ENCODE measurements at places on chromosomes 4 and X.
A peak's percentile ranks its signal among the peaks of the same experiment; 100 is the strongest.

DNA sequence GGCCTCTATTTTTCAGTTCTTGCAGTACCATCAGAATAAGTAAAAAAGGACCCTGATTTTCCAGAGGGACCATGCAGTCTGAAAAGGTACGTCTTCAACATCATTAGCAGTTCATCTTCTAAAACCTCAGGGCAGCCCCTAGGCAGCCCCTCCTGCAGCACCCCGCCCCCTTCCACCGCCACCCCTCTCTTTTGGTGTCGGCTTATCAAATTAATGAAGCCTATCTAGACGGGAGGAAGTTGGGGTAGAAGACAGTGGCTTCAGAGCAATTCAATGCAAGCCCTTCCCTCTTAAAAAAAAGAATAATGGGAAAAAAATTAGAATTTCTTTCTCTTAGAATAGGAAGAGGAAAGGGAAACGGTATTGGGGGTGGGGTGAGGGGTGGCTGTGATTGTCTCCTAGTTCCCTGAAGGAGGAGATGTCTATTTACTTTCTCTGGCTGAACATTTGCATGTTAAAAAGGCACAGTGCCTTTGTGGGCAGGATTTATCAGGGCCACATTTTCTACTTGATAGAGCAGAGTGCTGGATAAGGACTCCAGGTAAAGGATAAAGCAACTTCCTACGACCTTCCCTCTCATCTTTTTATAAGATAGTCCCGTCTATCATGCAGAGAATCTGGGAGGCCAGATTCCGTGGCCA is 159.4 kb downstream of the MGST2 start:
- DNase-seq: no peak

DNA sequence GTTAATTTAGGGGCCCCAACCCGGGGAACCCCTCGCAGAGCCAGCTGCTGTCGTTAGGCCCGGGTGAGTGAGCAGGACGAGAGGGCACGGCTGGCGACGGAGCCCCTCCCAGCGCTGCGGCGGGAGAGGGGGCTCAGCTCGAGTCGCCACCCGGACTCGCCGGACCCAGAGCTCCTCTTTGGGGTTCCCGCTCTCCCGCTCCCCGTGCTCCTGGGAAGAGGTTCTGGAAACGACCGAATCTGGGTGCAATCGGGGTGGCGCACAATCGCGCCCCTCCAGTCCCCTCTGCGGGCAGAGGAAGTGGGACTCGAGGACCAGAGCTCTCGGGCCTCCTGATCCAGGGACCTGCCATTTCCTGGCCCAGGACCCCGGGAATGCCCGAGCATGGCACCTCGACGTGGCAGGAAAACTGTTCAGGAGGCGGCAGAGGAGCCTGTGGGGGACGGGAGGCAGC is 37.3 kb upstream of the ARAF start:
- no peak for DNase-seq

- DNase-seq: no peak
Measured at GRCh38 chrX:82534086-82534597, 973.9 kb upstream of the POU3F4 start.

DNA sequence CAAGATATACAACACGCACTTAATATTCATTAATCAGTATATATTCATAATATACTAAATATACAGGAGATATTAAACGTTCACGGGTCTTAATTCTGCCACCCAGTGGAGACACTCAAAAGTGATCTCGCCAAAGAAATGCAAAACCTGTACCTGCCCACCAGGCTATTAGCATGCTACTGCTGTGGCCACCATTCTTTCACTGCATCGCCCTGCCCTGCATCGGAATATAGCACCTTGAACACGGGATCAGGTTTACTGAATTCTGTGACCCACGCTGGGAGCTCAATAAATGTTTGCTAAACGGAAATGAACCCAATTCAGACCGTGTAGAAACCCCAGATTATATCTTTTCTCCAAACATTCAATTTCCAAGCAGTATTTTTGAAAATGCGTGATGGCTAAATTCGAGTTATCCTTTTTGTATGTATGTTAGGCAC is 840 bp upstream of the CLCN3 start:
- DNase-seq: peak; percentile 15

- no peak for DNase-seq
Measured at GRCh38 chr4:173414456-173414855, 15.5 kb upstream of the SCRG1 start.

GRCh38 chr4:41369680-41370079 is 113.0 kb downstream of the UCHL1 start:
- no peak for DNase-seq

GRCh38 chrX:20459410-20460350 is 193.0 kb upstream of the RPS6KA3 start:
- DNase-seq: no peak

DNA sequence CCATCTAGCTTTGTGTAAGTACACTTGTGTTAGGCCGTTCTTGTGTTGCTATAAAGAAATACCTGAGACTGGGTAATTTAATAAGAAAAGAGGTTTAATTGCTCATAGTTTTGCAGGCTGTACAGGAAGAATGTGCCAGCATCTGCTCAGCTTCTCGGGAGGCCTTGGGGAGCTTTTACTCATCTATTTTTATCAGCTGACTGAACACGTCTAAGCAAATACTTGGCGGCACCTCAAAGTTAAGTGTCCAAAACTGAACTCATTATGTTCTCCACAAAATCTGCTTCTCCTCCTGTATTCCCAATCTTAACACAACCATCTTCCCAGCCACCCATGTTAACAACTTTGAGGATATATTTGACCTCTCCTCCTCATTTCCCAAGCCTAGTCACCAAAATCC is 42.4 kb upstream of the GATB start:
- DNase-seq: no peak

DNA sequence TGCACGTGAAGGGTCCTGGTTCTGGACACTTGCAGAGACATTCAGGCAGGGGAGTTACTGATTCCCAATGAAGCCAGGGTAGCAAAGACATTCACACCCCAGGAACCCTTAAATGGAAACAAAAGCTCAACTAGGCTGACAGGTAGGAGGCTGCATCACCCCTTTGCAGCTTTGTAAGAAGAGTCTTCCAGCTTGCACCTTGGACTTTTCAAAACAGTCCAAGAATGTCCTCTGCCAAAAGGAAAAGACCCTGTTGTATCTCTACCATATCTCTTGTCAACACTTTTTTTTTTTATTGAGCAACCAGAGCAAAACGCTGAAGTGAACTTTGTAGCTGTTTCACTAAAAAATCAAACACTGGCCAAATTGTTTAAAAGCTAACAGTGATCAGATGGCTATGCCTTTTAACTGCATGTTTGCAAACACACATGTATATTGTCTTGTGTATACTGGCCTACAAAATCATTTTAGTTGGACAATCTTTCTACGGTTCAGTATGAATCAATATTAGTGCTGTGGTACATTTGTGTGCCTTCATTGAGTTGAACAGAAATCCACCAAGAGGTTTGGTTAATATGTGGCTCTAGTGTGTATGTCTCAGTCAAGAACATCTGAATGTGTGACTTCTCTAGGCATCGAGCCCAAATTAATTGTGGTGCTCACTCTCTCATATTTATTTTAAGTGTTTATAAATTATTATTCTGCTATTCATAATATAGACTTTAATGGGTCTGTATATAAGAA is 18.5 kb upstream of the WWC2 start:
- DNase-seq: no peak

- no peak for DNase-seq
Measured at GRCh38 chr4:128358231-128358912, 70.8 kb upstream of the PGRMC2 start.

DNA sequence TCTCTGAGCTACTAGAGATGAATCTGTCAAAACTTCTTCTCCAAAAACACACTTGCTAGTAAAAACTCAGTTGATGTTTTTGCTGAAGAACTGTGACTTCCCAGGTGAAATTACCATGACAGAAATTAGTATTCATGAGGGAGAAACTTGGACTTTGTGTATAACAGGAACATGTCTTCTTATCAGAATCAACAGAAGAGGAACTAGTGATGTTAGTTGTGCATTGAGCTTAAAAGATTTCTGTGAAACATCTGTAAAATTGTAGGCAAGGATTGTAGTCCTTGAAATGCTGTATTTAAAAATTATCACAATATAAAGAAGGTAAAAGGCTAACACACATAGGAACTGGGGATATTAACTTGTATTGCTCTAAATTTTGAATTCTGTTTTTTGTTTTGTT is 11.3 kb downstream of the FAM241A start:
- no peak for DNase-seq

GRCh38 chrX:7514871-7515599 is 327.9 kb upstream of the VCX start:
- no peak for DNase-seq

GRCh38 chr4:15318621-15319348 is 109.0 kb upstream of the C1QTNF7 start:
- no peak for DNase-seq

GRCh38 chr4:40307627-40308497 is 27.3 kb upstream of the CHRNA9 start:
- no peak for DNase-seq

GRCh38 chr4:183504930-183505610 is at the start of gene ING2:
Gene ING2 (plus strand): TSS chr4:183505058. CDS start chr4:183505196, 138 bp downstream.
- DNase-seq: no peak

DNA sequence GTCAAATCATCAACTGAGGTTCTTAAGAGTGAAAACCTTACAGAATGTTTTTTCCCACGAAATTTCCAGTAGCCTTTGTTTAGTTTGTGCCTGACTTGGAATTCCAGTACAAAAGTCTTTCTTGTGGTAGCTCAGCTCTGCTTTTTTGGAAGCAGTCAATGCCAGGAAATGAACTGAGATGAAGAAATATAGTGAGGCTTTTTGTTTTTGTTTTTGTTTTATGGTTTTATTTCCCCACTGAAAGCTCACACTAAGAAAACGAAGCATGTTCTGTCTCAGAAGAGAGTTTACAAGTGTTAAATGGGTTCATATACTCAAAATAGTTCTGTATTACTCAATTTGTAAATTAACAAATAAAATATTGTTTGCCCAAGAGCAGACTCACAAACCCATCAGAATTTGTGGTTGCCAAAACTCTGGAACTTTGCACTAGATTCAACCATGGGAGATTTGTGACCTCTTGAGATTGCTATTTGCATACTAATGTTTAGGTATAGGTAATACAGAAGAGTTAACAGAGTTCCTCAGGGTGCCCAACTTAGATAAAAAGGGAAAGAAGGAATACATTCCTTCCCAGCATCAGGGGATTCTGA is 1060.8 kb downstream of the FAT4 start:
- DNase-seq: no peak

GRCh38 chr4:26819478-26820095 is 41.1 kb upstream of the STIM2 start:
- no peak for DNase-seq

DNA sequence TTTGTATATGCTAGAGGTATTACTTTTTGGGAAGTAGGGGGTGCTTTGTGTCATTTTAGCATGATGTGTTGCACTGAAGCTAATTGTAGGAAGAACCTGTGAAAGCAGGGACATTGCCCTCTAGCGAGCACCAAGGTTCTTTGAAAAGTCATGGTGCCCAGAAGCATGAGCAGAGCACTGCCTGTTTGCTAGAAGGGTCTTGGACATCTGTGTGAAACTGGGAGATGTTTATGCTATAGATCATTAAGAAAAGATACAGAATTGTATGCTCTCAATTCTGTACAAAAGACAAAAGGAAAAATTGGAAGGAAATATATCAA is 14.7 kb downstream of the GRPR start:
- DNase-seq: no peak

DNA sequence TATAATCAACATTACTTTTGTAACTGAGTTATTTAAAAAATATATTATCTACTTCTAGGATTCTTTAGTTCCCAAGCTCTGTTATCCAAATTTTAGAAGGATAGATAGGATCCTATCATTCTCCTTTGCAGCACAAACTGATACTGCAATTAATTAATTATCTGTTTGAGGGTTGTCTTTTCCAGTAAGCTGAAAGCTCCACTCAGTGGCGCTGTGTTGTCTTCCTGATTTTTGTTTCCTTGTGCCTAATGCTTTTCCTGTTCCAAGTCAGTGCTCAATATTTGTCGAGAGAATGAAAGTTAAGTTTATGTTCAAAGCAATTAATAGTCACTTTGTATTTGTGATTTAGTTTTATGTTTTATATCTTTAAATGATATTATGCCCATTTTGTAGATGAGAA is 107.4 kb upstream of the ANK2 start:
- DNase-seq: no peak

DNA sequence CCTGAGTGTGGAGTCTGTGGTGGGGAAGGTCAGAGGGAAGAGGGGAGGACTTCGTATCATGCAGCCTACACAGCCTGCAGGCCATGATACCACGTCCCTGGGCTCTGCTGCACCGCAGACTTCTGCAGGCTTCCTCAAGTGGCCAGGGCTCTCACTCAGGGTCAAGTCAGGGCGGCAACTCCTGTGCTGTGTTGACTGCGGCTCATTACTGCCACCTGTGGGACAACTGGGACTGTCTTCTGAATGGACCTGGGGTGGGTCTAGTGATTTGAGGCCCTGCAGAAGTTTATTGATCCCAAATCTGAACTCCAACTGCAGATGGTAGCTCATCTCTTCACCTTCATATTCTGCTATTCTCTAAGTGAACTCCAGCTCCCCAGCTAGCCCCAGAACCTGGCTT is 167.1 kb downstream of the NSUN7 start:
- DNase-seq: no peak

DNA sequence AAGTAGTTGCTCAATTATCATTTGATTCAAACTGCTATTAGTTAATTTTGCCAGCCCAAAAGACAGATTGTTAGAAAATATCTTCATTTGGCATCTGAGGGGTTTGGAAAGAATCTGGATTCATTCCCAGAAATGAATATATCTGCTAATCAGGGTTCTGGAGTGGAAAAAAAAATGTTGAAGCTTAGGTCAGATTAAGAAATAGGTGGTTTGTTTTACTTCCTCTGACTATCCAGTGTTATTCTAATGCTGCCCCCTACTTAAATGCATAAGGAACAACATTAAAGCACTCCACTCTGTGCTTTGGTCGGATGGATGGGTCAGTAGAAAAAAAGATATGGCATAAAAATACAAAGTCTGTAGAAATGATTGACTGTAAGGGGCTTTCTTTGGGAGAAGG is 89.0 kb downstream of the LUZP4 start:
- DNase-seq: no peak

GRCh38 chr4:30718641-30719453 is 1.3 kb upstream of the PCDH7 start:
- peak; percentile 43 for DNase-seq

DNA sequence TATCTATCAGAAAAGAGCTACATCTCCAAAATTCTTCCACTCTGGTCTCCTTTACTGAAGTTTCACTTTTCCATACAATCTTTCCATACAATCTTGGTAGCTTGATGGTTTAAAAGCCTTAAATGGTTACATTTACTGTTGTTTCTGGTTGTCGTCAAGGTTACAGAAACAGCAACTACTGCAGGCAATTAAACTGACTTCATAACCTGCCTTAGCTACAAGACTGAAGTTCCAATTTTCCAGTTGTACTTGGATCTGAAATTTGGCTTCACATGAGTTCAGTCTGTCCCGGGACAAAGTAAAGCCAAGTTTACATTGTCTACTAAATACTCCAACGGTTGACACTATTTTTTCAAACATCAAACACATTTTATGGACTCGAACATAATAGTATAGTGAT is 326.4 kb downstream of the ANKRD50 start:
- DNase-seq: no peak

Data from neuronal stem cell (in vitro differentiated cells).